ENCODE measurements at places on chromosomes 3 and 15. TPM values are rescaled to one million over a fixed set of nuclear protein-coding genes. Genes with fewer than 3 reads are reported as not detected.

Gene SNX22
- total RNA-seq = 5.6 TPM

Gene A4GNT
- not detected for total RNA-seq

Gene CHL1
- 19.0 TPM for total RNA-seq

Gene XCR1
- not detected for total RNA-seq

DNA sequence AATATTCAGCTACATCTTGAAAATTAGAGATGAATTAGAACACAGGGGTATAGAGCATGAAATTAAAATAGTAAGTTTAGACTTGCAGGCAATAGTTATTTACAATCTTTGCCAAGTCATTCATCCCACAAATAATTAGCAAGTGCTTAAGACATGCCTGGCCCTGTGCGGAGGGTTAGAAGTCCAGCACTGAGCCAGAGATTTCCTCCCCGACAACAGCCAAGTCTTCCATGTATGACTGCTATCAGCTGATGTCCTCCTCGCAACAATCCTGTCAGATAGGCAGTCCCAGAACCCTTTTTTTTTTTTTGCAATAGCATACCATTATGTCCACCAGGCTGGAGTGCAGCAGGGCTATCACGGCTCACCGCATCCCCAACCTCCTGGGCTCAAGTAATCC, 14.6 kb downstream of the SIN3A start:
- no peak for DNase-seq

GRCh38 chr15:81774309-81774708, 271.5 kb downstream of the MEX3B start:
- DNase-seq = no peak

GRCh38 chr3:172447611-172448579, at the start of gene GHSR:
Gene GHSR (minus strand): TSS chr3:172448456. CDS start chr3:172448413, 43 bp downstream.
- DNase-seq = no peak

- DNase-seq = no peak
Observed at GRCh38 chr3:14874784-14875183, 56.0 kb downstream of the FGD5 start.

DNA sequence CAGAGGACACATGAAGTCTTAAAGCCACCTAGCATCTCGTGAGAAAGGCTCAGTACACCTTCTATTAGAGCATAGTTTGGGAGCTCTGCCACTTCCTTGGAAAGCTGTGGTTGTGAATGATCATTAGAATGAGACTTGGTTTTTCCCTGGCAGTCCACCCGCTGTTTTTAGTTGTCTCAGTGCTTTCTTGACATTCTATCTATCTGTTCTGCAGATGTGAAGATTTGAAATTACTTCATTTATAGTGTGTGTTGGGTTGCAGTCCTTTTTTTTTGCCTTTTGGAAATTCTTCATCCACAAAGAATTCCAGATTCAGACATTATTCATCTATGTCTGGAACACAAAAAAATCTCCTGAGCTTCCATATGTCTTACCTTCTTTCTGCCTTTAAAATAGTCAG, 23.7 kb downstream of the PPP2R3A start:
- no peak for DNase-seq

DNA sequence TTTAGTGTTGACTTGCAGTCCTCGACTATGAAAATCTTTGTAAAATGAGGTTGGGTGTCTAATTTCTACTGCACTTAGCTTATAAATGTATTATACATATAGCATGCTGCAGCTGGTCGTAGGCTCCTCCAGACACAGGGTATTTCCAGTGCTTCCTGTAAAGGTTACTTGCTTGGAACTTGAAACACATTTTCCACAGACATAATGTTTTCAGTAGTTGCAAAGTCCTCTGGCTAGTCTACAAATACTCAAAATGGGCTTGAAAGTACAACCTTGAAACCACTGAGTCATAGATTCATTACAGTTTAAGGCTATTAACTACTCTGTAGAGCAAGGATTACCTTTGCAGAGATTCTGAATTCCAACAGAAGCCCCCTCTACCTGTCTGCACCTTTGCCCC, 464.1 kb downstream of the RAP2B start:
- no peak for DNase-seq

All from left ventricle myocardium superior (tissue), 1 donor.